ENCODE measurements at places on chromosomes 3 and 15.
A peak's percentile ranks its signal among the peaks of the same experiment; 100 is the strongest.

DNA sequence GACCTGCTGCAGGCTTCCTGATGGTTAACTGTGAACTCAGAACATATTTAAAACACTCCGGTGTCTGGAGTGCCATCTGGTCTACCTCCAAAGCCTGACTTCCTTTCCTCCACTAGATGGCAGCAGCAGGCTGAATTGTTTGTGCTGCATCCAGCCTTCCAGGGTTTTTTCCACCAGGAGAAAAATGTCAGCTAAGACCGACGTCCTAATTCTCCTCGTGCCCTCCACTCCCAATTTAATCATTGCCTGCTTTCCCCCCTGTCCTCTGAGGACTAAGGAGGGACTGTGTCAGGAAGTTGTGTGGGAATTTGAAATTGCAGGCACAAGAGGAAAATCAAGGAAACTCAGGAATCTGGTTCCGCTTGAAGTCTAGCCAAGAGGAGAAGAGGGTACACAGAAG, 165.2 kb upstream of the UMPS start:
- DNase-seq = peak; percentile 76

GRCh38 chr15:22904736-22905135, 66.3 kb downstream of the NIPA2 start:
- DNase-seq = no peak

GRCh38 chr3:60365360-60365759, 885.9 kb downstream of the FHIT start:
- no peak for DNase-seq

GRCh38 chr3:48516571-48516970, 12.6 kb upstream of the SHISA5 start:
- no peak for DNase-seq

DNA sequence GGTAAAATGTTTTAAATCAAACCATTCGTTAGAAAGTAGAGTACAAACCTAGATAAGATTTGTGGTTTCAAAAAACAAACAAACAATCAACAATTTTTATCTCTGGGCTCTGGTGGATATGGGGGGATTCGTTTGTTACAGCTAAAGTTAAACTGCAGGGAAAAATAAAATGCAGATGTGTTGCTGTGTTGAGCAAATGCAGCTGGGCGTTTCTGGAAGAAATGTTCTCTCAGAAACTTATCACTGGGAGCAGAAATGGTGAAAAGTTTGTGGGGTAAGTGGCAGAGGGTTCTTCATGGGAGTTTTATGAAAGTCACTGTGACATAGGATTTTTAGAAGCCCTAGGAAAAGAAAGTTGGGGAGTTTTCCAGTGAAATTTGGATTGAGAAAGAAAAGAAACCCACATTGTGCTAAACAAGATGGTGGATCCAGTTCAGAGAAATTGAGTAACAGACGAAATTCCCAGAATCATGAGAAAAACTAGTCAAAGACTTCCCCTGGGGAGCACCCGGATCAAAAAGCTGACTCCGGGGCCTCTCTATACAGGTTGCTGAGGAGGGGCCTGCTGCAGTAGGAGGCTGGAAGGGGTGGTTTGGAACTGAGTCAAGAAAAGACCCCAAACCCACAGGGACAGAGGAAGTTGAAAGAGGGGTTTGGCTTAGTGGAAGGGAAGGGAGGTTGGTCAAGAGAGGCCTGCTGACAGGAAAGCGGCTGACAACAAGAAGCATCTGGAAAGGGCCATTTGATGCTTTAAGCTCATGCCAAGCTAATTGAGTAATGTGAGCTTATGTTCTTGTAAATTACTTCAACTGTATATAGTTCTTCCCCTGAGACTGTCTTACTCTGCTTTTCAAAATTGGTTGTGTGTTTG, 108.7 kb downstream of the RARB start:
- no peak for DNase-seq

- DNase-seq = no peak
Measured at GRCh38 chr3:17070161-17070959, 185.6 kb downstream of the PLCL2 start.

- DNase-seq = no peak
Measured at GRCh38 chr3:124137216-124137615, 145.3 kb upstream of the ROPN1 start.

DNA sequence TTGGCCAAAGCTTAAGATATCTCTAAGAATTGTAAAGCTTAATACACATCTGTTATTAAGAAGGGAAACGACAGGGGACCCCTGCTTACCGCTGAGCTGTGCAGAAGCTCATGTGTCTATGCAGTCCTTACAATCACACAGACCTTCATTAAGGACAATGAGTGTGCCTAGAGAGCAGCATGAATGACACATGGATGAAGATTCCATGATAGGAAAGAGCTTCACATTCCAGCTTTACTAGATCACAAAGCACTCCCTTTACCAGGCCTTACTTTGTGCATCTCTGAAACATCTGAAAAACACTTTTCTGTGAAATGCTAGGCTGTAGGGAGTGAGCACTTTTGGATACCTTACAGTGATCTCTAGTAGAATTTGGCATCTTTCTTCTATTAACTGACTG, 32.0 kb downstream of the RNF168 start:
- DNase-seq = no peak

GRCh38 chr15:61049934-61050333, 179.2 kb downstream of the RORA start:
- DNase-seq = no peak

- DNase-seq = no peak
Measured at GRCh38 chr15:91165850-91166249, 65.8 kb downstream of the SV2B start.

GRCh38 chr3:28171962-28172361, 69.5 kb upstream of the CMC1 start:
- no peak for DNase-seq

GRCh38 chr3:132720228-132720627, 2.0 kb downstream of the NPHP3 start:
- DNase-seq = no peak

DNA sequence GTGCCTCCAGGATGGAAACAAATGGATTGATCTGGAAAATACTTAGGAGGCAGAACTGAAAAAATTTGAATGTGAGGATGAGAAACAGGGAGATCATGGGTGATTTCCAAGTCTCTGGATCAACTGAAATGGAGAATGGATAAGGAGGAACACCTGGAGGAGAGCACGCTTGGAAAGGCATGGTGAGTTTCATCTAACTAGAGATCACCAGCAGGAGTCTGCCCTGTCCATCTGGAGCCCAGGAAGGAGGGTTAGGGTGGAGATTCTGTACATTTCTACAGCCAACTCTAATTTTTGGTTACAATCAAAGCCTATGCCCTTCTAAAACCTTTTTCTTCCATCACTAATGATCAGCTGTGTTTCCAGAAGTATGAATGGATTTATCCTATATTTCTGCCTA, 995.9 kb upstream of the CFAP20DC start:
- DNase-seq = no peak

GRCh38 chr3:52614689-52615088, 71.0 kb downstream of the PBRM1 start:
- no peak for DNase-seq

- DNase-seq = no peak
Measured at GRCh38 chr15:39860200-39860599, 59.9 kb downstream of the GPR176 start.

DNA sequence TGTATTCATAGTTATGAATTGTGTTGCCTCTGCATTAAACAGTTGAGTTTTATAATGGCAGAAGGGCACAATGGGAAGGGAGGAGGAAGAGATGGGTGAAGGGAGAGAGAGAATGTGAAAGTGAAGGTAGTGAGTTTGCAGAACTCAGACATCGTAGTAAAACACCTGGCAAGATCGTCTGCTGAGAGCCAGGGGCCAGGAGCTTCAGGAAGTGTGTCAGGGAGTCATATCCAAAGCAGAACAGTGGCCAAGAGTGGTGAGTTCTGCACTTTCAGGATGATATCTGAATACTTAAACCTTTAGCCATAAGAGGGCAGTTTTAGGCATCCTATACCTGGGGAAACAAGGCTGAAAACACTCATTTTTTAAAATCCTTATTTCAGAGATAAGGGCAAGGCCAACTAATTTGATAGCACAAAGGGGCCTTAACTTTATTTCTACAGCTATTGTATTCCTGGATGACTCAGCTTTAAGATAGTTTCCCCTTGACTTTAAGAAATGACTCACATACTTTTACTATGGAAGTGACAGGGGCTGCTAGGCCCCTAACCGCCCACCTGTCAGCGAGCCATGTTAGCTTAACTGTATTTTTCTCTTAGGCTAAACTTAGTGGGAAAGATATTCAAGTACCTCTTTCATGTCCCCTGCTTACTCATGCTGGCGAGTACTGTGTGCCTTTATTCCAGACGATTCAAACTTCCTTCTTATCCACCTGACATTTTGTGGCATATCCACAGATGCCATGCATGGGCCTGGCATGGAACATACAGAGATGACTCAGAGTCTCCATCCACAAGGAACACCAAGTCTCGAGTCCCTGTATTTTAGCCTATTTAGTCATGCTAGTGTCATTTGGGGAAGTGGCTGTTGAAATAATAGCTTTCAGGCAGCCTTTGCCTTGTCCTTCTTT, 53.9 kb downstream of the RLBP1 start:
- no peak for DNase-seq

GRCh38 chr3:27244374-27244773, 124.8 kb downstream of the NEK10 start:
- no peak for DNase-seq

GRCh38 chr15:58705105-58705504, 44.4 kb downstream of the ADAM10 start:
- DNase-seq = no peak

DNA sequence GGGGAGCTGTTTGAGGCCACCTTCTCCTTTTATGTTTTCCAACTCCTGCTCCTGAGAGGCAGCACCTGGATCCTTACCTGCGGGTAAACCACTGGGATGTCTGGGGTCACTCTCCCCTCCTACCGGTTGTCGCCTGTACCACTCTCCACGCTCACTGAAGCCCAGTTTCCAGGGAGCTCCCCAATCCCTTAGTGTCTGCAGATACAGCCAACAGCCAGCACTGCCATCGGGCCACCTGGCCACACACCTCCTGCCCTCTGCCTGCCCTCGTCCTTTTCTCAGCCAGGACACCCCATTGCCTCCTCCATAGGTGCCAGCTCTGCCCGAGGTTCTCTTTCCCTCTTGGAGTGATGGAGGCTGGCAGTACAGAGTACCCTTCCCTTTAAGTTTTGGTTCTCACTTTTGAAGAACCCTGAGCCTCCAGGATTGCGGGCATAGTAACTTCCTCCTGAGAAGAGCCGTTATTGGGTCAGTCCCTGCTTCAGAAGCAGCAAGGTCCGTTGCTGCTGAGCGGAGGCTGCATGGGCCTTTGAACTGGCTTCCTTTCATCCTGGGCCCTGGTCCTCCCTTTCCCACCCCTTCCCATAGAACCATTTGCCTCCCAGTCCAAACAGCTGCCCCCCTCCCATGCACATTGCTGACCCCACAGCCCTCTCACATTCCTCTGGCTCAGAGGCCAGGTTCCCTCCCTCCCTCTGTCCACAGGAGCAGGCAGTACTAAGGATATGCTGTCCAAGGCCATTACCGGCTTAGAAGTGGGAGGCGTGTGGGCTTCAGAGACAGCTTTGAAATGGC, 30.9 kb downstream of the ARNT2 start:
- no peak for DNase-seq

DNA sequence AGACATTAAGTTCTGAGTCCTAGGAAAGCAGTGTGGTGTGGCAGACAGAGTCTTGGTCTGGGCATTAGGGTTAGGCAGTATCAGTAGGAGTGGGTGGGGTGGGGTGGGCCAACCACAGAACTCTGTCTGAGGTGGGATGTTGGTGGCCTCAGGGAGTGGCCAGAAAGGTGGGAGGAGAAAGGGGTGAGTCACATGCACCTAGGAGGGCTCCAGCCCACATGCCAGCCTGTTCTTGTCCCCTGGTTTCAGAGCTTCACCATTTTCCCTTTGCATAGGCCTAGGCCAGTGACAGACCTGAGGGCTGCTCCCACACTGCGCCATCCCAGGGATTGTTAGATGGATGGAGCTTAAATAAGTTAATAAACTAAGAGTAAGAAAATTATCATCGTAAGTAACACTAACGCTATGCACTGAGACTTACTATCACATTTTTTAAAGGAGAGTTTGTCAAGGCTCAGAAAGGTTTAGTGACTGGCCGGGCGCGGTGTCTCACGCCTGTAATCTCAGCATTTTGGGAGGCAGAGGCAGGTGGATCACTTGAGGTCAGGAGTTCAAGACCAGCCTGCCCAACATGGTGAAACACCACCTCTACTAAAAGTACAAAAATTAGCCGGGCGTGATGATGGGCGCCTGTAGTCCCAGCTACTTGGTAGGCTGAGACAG, 33.8 kb downstream of the DNASE1L3 start:
- DNase-seq = no peak

GRCh38 chr3:56064684-56065083, 403.6 kb downstream of the ERC2 start:
- no peak for DNase-seq

DNA sequence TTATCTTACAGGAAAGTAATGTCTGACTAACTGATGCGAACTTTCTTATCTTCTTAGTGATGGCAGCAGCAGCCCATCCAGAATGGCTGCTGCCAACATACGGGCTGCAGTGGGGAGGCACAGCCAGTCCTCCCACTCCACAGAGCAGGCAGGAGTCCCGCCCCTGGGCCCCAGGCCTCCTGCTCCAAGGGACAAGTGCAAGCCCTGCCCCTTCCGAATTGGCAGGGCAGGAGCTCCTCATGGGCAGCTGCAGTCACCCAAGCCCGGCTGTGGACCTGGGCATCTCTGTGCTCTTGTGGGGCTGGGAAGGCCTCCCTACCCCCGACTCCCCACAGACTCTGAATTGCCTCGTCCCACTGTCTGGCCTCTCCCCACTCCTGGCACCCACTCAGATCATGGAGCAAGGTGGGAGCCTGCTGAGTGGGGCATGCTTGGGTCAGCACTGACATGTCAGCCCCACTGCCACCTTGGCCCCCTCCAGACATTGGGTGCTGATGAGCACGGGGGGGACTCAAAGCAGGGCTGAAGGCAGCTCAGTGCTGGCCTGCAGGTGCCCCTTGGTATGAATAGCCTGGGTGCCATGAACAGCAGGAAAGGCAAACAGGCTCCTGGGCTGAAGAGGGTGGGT, 618.9 kb upstream of the KCNMB2 start:
- no peak for DNase-seq

- no peak for DNase-seq
Measured at GRCh38 chr15:44802336-44802735, 66.0 kb downstream of the TRIM69 start.

DNA sequence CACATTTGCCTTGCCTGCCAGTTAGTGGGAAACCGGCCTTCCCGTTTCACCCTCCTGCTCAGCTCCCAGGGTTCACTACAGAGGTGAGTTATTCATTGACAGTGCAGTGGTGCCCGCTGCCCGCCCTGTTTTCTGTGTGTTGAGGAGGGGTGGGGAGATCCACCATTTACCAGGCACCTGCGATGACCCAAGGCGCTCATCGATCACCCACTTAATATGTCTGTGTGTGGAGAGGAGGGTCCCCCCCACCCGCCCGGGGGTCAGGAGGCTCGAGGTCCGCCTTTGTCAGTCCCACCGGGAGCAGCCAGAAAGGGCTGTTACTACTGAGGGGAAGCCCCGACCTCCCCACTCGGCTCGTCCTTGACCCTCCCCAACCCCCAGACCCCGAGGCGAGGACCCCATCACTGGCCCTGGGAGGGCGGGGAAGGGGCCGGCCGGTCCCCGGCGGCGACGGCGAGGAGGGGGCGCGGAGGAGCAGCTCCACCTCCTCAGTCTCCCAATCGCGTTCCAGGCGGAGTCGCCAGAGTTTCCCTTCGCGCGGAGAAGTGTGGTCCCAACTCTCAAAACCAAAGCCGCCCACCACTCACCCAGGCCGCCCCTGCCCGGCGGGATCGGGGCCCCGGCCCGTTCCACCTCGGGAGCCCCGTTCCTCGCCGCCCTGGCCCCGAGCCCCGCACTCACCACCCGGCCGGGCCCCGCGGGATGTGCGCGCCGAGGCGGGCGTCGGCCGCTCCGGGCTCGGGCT, 1.1 kb downstream of the PLXNB1 start:
- no peak for DNase-seq
